ENCODE measurements at places on chromosomes 2 and 18.

DNA sequence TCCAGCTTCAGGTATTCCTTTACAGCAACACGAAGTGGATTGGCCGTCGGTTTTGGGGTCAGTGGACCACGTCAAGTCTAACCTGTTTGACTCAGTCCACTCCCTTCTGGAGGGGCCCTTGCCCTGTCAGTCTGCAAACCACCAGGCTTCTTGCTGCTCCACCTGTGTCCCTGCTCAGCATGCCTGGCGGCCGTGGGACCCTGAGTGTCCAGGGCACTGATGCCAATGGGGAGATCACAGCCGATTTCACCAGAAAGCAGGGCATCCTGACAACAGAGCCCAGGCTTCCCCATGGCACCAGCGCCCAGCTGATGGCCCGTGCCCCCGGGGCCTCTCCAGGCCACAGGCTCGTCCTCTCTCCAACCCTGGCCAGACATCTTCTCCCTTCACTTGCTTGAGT, 41.2 kb upstream of the HS6ST1 start:
- DNase-seq = no peak

DNA sequence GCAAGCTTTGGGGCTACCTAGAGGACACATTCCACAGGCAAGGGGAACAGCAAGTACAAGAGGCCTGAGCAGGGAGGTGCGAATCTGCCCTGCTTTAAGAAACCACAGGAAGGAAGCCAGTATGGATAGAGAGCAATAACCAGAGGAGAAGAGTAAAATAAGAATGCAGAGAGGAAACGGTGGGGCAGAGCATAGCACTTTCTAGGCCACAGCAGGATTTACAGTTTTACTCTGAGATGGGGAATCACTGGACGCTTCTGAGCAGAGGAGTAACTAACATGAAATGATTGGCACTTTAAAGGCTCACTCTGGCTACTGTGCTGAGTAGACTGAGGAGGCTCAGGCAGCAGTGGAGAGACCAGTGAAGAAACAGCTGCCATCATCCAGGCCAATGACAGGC, 23.8 kb downstream of the AAK1 start:
- no peak for DNase-seq

- DNase-seq = no peak
These were observed 326.8 kb upstream of the DLGAP1 start for GRCh38 chr18:4781873-4782272.

DNA sequence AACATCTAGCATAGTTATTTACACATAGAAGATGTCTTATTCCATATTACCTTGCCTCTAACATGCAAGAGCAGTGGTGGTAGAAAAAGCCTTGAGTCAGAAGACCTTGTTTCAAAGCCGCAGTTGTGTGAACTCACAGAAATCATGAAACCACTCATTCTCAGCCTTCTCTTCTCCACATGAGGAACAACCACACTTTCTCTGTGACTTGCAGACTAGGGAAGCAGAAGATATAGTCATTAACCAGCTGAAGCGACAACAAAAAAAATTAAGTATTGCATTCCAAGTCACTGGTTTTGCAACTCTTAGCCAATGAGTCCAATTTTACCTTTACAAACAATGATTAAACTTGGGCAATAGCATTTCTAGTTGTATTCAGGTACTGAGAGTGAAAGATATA, 19.0 kb downstream of the TWSG1 start:
- DNase-seq = no peak

DNA sequence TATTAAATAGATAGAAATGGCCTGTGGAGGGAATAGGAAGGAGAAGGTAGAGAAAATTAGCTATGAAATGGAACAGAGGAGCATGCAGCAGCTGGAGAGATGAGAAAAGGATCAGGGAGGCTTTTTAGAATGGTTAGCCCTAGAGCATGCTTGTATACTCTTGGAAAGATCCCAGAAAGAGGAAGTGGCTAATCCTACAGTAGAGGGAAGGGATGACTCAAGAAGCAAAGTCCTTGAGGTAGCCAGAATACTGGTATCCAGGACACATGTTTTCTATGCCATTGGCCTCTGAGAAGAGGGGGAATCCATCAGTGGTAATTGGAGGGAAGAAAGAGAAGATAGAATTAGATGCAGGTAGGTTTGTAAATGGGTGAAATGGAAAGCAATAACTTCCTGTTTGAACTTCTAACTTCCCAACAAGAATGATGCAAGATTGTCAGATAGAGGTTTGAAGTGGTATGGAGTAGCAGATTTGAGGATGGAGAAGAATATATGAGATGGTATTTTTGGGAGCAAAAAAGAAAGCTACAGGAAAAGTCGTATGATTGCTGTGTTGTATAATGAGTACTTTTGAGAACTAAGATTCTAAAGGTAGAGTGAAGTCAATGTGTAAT, 17.1 kb upstream of the OSBPL6 start:
- no peak for DNase-seq

- DNase-seq = peak; percentile 5
These were observed 117.3 kb downstream of the LPIN1 start for GRCh38 chr2:11863513-11864328.

- no peak for DNase-seq
These were observed 68.0 kb downstream of the KLHL29 start for GRCh38 chr2:23452853-23453420.

GRCh38 chr2:238320648-238321281, 447 bp downstream of the TRAF3IP1 start:
- no peak for DNase-seq

- DNase-seq = no peak
These were observed 173.9 kb downstream of the FHOD3 start for GRCh38 chr18:36471393-36471792.

- no peak for DNase-seq
These were observed 160.5 kb downstream of the SETBP1 start for GRCh38 chr18:44841221-44841620.

DNA sequence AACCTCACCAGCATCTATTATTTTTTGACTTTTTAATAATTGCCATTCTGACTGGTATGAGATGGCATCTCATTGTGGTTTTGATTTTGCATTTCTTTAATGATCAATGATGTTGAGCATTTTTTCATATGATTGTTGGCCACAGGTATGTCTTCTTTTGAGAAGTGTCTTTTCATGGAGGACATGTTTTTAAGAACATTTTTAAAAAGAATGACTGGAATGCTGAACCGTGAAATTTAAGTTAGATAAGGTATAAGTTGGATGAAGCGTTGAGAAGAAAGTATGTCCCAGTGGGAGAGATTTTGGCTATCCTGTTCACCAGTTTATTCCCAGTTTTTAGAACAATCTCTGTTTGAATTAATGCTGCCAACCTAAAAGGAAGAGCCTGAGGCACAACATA, 365.9 kb downstream of the CELF4 start:
- no peak for DNase-seq

- DNase-seq = no peak
These were observed 38.8 kb downstream of the POLR1A start for GRCh38 chr2:86066915-86067314.

DNA sequence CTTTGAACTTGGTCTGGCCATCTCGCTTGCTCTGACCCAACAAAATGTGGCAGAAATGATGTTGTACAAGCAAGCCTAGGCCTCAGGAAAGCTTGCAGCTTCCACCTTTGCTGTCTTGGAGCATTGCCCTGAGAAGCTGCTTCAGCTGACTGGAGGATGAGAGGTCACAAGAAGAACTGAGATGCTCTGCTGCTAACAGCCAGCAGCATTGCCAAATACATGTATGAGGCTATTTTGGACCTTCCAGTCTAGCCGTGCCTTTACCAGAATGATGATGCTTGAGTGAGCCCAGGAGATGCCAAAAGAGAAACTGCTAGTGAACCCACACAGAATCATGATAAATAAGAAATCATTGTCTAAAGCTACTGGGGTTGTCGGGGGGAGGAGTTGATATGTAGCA, 13.2 kb upstream of the ITGAV start:
- DNase-seq = no peak

DNA sequence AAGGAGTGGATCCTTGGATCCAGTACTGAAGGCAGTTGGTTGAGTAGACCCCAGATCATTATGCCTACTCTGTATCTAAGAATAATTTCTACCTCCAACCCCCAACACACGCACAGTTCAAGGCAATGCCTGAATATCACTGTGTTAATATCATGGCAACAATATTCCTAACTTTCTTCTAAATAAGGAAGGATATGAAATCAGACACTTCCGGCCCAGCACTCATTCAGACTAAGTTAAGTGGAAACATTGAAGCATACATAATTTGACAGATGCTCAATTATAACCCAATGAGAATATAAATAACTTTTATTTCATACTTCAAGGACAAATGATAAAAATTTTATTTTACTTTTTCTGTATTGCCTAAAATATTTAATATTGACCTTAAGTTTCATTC, 153.6 kb upstream of the COL3A1 start:
- DNase-seq = no peak

DNA sequence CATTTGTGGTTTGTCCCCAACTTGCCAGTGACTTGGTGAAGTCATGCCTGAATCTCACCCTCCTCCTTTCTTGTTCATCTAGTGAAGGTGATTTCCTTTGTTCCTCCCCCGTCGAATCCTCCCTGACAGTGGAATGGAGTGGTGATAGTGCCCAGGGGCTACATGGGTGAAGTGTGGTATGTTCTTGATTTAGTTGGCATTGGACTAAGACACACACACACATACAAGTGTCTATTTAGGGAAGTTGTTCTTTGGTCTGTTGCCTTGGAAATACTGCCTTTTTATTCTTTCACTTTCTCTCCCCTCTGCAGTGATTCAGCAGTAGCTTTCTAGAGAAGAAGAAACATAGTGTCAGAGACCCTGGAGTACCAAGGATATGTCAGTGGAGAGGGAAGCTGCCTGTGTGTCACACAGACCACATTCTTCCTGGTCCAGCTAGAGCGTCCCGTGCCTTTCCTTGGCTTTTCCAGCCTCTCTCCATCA, 10.9 kb downstream of the INPP4A start:
- DNase-seq = no peak

DNA sequence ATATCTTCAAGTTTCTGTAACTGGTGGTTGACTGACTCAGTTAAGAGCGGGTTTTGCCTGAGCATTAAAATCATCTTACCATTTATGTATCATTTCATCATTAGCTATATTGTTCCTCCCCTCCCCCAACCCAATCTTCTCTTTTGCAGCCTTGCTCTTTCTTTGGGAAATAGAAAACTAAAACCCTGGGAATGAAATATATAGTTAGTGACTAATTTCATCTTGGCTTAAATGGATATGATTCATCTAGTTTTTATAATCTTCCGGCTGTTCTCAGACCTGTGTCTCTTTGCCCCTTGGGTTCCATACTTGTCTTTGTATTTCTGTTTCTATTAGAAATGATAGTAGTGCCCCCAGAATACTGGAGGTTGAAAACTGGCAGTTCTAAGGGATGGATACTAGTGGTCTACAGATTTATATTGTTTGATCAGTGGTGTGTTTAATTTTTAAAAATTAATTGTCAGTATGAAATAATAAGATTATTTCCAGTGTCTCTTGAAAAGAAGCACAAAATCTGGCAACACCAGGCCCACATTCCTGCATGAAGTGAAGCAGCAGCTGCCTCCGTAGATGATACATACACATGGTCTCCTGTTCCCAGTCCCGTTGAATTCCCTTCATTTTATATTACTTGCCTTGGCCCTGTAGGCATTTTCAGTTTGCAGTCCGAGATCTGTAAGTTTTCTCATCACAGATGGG, 44.5 kb downstream of the PHLPP1 start:
- no peak for DNase-seq

- DNase-seq = no peak
These were observed 36.0 kb upstream of the IKZF2 start for GRCh38 chr2:213187386-213187785.

DNA sequence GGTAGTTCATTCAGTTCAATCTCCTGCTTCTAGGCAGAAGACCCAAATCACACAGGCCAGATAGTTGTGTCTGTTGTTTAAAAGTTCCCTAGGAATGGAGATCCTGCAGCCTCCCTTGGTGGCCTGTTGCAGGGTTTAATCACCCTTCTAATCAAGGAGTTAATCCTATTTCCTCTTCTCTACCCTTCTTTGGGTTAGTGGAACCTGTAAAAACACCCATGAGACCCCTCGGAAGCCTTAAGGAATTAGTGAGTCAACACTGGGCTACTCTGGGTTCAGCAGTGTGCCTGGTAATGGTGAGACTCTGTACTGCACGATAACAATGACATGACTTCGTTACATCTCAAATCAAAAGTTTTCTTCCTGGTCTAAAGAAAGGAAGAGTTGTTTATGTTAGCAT, 217.6 kb upstream of the NRP2 start:
- DNase-seq = no peak

DNA sequence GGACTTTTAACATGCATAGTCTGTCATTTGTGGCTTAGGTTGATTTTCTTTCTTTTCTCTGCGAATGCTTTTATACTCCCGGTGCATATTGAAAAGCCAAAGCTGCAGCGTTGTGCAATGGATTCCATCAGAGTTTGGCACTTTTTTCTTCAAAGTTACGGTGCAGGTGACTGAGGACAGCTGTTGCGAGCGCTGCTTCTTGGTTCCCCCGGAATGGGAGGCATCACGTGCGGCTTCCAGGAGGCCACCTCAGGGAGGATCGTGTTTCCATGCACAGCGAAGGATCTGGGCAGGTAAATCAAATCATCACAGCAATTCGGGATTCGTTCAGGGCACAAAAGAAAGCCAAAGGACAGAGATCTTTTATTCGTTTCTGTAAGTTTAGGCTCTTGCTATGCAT, 109.6 kb upstream of the ALKAL2 start:
- no peak for DNase-seq

DNA sequence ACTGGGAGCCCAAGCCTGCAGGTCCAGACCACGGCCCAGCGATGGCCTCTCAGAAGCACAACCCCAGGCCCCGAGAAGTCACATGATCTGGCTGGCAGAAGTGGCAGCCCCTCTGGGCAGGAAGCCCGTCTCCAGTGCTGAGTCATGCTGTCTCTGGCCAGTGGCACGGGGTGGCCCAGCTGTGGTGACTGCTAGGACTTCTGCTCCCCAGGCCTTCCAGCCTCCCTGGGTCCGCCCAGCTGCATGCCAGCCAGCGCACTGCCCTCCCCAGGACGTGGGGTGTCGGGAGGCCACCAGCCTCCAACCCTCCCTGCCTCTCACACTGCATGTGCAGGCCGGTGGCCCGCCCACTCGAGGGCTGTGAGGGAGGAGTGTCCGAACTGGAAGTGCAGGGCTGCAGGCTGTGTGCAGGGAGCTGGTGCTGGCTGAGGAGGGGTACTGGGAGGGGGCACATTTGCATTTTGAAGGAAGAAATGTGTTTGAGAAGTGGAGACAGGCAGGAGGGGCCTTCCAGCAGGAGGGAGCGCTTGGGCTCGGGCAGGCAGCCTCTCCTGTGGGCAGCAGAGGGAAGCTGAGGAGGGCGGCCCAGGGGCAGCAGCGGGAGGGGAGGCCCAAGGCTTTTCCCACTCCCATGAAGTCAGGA, 17.0 kb upstream of the HPCAL1 start:
- no peak for DNase-seq

DNA sequence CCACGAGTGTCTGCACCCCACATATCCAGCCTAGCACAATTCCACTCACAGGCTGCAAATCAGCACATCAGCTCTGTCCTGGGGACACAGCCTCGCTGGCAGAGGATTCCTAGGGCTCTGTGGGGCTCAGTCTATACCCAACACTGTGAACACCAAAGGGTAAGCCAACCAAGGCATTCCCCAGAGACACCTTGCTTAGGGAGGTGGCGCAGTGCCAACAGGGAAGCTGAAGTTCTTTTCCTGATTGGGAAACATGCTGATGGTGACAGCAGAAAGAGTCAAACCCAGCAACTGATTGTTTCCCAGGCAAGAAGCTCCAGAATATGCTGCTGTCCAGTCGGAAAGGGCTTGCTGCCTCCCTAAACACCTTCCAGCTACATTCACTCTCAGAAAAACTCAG, 55.8 kb downstream of the TTC32 start:
- DNase-seq = no peak
